ENCODE measurements at places on chromosomes 7 and 10. TPM values are rescaled to one million over a fixed set of nuclear protein-coding genes. Genes with fewer than 3 reads are reported as not detected.

C10orf105 gene
- total RNA-seq: not detected

NEUROD6 gene
- not detected for total RNA-seq

FEZF1 gene
- not detected for total RNA-seq

AKR1C8 gene
- not detected for total RNA-seq

TRDMT1 gene
- 3.0 TPM for total RNA-seq

PDZD8 gene
- total RNA-seq: 34.2 TPM

VSTM4 gene
- not detected for total RNA-seq

TMEM140 gene
- total RNA-seq: 5.6 TPM

HERC4 gene
- 20.0 TPM for total RNA-seq

MSANTD7 gene
- 16.7 TPM for total RNA-seq

CYP26C1 gene
- 0.02 TPM for total RNA-seq

MRLN gene
- not detected for total RNA-seq

MUC12 gene
- total RNA-seq: not detected

SPDYE11 gene
- not detected for total RNA-seq

SYT15 gene
- total RNA-seq: 0.38 TPM

CFAP43 gene
- 0.24 TPM for total RNA-seq

DNAJC1 gene
- 8.8 TPM for total RNA-seq

SVOPL gene
- not detected for total RNA-seq

TUBB8 gene
- 0.31 TPM for total RNA-seq

ZNF783 gene
- total RNA-seq: 1.3 TPM

UNCX gene
- not detected for total RNA-seq

Measured in HepG2 (cell line).